ENCODE measurements at places on chromosomes 5 and 9.

DNA sequence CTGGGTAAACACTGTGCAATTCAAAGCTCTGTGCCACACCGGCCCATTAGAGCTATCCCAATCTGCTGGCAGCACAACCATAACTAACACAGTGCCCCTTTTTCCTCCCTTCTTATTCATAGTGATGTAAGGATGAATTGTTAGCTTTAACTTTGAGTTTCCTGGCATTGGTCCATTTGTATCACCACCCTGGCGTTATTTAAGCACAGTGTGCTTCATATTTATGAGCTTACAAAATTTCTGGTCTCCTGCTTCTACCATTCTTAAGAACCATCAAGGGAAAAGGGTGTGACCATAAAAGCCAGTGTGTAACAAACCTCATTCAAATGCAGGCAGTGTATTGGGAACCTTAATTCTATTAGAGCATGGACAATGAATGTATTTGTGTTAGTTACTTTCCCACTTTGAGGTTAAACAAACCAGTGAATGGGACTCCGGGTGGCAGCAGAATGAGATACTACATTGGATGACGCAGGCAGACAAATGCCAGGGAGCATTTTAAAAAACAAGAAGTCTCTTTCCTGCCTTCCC is 222.6 kb downstream of the TMEM161B start:
- DNase-seq: no peak

GRCh38 chr9:81559709-81560108 is 129.6 kb downstream of the TLE1 start:
- no peak for DNase-seq

- DNase-seq: no peak
Observed at GRCh38 chr9:124505006-124505900, 1.9 kb downstream of the NR5A1 start.

GRCh38 chr5:132385326-132386105 is 16.0 kb downstream of the SLC22A5 start:
- peak; percentile 49 for DNase-seq

DNA sequence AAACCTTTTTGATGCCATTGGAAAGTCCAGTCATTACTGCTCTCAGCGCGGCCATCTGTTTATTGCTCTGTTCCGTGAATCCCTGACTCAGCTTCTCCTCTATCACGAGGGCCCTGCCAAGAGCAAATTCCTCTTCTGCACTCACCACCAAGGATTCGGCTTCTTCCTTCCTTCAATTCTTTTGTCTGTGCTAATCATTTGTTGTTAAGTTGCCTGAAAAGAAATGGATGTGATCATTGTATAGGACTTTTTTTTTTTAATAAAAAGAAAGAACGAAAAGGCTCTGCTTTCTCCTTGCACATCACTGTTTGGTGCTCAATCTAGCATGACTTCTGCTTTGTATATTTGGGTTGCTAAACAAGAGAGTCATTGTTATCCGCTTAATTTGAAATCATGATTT is 128.7 kb upstream of the PIK3R1 start:
- DNase-seq: no peak

DNA sequence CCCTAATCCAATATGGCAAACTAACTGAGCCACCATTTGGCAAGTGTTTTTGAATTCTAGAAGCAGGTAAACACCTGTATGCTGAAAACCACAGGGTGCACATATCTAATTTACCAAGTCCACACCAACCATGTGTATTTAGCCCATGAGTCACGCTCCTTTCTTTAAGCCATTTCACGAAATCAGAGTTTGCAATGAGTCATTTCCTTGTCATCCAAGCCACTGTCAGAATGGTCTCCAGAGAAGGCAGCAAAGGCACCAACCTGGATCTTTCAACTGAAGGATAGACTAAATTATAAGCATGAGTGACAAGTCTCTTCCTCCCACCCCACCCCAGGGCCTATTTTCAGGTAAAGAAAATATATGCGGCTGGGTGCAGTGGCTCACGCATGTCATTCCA is 110.0 kb downstream of the PAX5 start:
- DNase-seq: no peak

GRCh38 chr5:95424526-95424925 is 33.4 kb downstream of the FAM81B start:
- no peak for DNase-seq

DNA sequence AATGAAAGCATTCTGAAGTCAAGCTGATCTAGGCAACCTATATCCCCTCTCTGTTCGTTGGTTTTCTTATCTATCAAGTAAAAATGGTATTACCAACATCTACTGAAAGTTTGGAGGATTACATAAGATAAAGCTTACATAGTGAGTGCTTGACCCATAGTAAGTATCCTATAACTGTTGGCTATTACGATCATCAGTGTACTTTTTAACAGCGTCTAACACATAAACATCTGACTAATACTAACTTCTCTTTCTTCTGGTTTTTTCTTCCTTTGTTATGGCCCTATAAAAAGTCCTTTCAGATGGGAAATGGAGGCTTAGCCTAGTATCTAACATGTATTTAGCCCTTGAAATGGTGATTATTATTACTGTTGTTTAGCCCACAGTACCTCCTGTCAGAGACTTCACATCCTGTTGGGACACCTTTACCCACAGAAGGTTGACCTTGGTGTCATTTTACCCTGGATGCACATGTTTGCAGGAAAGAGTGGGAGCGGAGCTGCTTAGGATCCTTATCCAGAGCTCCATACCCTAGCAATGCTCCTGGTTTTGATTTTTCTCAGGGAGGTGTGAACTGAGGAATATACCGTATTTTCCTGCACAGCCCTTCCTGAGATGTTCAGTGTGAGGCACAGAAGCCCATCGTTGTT is 6.0 kb downstream of the INSYN2B start:
- no peak for DNase-seq

DNA sequence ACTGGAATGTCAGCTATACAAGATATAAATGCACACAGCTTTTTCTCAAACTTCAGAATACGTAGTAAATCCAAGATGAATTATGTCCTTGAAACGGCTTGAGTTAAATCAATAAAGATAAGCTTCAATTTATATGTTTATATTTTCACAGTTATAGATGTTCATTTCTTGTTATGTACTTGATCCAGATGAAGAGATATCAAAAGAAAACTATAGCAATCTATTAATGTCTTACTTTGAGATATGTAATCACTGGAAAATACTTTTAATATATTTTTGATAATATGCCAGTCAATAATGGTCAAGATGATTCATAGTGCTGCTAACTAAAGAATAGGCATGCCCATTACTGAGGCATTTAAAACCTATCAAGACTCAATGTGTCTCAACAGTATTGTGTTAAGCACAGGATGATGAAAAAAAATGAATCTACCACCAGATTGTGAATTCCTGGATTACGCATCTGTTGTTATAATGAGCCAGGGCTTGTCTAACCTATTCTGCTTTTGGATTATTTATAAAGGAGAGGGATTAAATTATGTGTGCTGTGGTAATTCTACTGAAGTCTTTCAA is 372.6 kb upstream of the PRR16 start:
- DNase-seq: no peak

DNA sequence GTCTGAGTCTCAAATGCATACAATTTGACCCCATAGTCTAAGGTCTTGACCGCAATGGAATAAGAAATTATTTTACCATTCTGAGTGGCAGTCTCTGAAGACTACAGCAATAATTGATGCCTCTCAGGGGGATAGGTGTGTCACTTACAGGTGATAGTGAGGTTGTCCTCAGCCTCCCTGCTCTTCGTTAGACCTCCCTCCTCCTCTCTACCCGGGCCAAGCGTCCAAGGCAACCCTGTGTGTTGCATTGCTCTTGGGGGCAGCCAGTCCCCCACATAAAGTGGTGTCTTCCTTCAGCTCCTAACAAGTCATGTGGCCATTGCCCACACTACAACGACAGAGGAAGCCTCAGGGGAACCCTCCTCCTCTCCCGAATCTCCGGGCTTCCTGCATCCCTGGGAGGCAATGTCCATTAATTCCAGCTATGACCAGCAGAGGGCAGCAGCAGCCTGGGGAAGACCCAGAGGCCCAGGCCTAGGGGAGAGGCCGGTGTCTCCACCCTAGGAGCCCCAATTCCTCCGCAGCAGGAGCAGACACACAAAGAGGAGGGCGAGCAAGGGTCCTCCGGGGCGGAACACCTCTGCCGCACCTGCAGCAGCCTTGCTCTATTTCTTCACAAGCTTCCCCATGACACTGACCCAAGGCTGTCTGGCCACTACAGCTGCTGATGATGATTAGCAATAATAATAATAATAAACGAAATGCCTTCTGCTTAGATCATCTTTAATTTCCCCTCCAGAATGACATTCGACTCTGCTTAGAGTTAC is 134.8 kb downstream of the KCNIP1 start:
- DNase-seq: peak; percentile 33

GRCh38 chr5:27290172-27290571 is 251.8 kb upstream of the CDH9 start:
- no peak for DNase-seq

DNA sequence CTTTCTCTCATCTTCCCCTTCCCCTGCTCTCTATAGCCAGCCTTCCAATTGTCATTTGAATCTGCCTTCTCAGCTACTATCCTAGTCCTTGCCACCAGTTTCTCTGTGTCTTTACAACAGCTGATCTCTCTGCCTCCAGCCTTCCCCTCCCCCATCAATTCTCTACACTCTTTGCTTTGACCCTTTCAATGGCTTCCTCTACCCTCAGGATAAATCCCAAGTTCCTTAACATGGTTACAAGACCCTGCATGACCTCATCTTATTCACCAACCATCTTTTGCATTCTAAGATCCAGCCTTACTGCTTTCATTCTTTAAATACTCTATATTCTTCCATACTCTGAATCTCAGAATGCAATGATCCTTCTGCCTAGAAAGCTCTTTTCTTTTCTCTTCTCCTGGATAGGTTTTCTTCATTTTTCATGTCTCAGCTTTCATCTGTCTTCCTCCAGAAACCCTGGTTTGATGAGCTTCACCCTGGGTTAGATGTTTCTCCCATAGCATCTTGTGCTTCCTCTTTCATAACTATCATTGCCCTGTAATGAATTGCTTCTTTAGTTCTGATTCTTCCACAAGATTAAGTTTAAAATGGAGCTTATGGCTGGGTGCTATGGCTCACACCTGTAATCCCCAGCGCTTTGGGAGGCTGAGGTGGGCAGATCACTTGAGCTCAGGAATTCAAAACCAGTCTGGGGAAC is 58.6 kb upstream of the ZSWIM6 start:
- no peak for DNase-seq

GRCh38 chr5:131968396-131968954 is 23.0 kb upstream of the MEIKIN start:
- DNase-seq: no peak

GRCh38 chr9:74479711-74480110 is 17.4 kb upstream of the RORB start:
- no peak for DNase-seq

DNA sequence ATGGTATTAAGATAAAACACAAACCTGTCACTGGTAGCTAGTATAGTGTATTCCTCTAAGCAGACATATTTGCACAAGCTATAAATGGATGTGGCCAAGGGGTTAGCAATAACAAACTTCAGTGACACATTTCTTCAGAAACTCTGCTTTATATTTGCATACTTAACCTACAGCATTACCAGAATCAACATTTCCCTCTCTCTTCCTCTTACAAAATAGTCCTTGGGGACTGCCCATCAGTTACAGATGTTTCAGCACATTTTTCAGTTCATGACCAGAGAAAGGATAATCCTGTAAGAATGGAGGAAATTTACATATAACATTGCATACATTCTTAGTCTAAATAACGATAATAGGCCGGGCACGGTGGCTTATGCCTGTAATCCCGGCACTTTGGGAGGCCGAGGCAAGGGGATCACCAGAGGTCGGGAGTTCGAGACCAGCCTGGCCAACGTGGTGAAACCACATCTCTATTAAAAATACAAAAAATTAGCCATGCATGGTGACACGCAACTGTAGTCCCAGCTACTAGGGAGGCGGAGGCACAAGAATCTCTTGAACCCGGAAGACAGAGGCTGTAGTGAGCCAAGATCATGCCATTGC is 25.3 kb upstream of the SLC1A1 start:
- no peak for DNase-seq

- no peak for DNase-seq
Observed at GRCh38 chr5:36691226-36691625, 84.8 kb downstream of the SLC1A3 start.

GRCh38 chr5:112869948-112870347 is 8.9 kb downstream of the SRP19 start:
- no peak for DNase-seq
